ENCODE measurements at places on chromosomes 7 and 10. TPM values are rescaled to one million over a fixed set of nuclear protein-coding genes. Genes with fewer than 3 reads are reported as not detected.

- no peaks in the 10 kb centered on the region for H3K36me3 ChIP-seq
- peaks cover 5% of the 10 kb centered on the region for H3K27me3 ChIP-seq
- H3K4me3 ChIP-seq = no peak overlapping the region
- no peak overlapping the region for H3K27ac ChIP-seq
- DNase-seq = no peak
- peaks cover 16% of the 10 kb centered on the region for H3K4me1 ChIP-seq
Measured at GRCh38 chr10:43978091-43978490, 329.4 kb upstream of the ZNF32 start.

GRCh38 chr7:100632951-100633717 is 8.2 kb downstream of the TFR2 start:
- peak overlapping the region; percentile 87 for H3K27ac ChIP-seq
- peaks cover 7% of the 10 kb centered on the region for H3K36me3 ChIP-seq
- peaks cover 12% of the 10 kb centered on the region for H3K27me3 ChIP-seq
- peaks cover 31% of the 10 kb centered on the region for H3K4me1 ChIP-seq
- DNase-seq = peak; percentile 73
- H3K4me3 ChIP-seq = peak overlapping the region; percentile 87

DNA sequence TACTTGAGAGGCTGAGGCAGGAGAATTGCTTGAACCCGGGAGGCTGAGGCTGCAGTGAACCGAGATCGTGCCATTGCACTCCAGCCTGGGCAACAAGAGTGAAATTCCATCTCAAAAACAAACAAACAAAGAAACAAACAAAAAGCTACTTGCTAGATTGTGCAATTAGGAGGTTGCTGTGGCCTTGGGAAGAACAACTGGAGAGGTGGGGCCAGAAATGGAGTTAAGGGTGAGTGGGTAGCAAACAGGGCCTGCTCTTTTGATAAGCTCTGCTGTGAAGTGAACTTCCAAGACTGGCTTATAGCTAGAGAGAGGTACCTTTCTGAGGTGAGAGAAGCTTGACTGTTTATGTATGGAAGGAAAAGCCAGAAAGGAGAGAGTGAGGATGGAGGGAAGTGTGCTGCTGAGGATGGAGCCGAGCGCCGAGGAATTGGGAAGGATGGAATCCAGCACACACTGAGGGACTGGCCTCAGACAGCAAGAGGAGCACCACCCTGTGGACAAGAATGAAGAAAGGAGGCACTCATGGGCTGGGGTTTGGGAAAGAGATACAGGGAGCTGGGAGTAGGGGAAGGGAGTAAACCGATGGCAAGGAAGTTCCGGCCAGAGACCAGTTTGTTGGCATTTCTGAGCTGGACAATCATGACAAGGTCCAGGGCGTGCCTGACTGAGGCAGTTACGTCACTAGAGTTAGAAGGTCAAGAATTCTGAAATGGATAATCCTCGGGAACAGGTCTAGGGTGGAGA is 7.0 kb upstream of the RPEL1 start:
- no peaks in the 10 kb centered on the region for H3K36me3 ChIP-seq
- peaks cover 13% of the 10 kb centered on the region for H3K4me1 ChIP-seq
- no peak overlapping the region for H3K27ac ChIP-seq

GRCh38 chr10:132229096-132229495 is 42.3 kb downstream of the DPYSL4 start:
- H3K36me3 ChIP-seq = no peaks in the 10 kb centered on the region
- no peak for DNase-seq
- peaks cover 32% of the 10 kb centered on the region for H3K4me1 ChIP-seq

DNA sequence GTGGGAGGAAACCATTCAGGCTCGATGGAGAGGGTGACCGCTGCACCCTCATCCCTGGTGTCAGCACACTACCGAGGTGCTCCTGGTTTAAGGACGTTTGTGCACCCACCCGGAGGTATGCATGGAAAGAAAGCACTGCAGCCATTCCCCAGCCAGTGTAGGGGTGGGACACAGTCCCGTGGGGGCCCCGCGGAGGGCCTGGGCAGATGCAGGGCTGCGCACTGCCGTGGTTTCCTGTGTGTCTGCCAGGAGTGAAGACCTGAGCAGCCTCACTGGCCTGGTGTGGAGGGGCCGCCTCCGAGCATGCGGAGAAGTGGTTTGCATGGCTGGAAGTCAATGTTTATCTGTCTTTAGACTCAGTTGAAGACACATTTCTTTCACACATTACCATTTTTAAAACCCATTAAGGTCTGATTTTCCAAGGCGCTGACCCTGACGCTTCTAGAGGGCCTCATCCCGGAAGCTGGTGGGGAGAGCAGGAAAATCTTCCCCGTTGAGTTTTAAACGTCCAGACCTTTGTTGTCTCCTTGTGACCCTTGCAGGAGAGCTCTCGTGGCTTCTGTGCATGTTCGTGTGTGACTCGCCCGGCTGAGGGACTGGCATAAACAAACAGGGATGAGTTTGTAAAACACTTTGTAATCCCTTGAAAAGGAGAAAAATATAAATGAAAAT is 188.1 kb downstream of the MGMT start:
- H3K4me3 ChIP-seq = no peak overlapping the region
- H3K27me3 ChIP-seq = no peaks in the 10 kb centered on the region
- no peaks in the 10 kb centered on the region for H3K4me1 ChIP-seq
- H3K27ac ChIP-seq = no peak overlapping the region

DNA sequence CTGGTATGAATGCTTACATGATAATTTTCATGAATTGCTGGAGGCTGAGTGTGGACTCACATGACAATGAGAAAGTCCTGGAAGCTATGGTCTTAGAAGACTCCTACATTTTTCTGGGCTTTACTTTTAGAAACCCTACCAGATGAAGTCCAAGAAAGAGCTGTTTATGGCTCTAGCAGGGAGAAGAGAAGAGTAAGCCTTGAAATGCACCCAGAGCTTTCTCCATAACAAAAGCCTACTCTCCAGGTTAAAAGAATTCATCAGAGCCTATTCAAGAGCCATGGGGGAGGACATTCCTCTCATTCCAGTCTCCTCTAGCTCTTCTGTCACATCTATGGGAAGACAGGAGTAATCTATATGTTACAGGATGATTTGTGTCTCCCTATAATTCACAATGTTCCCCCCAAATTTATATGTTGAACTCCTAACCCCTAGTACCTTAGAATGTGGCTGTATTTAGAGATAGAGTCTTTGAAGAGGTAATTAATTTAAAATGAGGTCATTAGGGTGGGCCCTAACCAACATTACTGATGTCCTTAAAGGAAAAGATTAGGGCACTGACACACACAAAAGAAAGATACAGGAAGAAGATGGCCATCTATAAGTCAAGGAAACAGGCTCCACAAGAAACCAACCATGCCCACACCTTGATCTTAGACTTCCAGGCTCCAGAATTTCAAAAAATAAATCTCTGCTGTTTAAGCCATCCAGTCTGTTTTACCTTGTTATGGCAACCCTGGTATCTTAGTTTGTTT is 193.8 kb upstream of the PTER start:
- no peak for DNase-seq
- H3K4me1 ChIP-seq = no peaks in the 10 kb centered on the region
- H3K36me3 ChIP-seq = no peaks in the 10 kb centered on the region
- H3K27me3 ChIP-seq = no peaks in the 10 kb centered on the region
- no peak overlapping the region for H3K27ac ChIP-seq
- H3K4me3 ChIP-seq = no peak overlapping the region

DNA sequence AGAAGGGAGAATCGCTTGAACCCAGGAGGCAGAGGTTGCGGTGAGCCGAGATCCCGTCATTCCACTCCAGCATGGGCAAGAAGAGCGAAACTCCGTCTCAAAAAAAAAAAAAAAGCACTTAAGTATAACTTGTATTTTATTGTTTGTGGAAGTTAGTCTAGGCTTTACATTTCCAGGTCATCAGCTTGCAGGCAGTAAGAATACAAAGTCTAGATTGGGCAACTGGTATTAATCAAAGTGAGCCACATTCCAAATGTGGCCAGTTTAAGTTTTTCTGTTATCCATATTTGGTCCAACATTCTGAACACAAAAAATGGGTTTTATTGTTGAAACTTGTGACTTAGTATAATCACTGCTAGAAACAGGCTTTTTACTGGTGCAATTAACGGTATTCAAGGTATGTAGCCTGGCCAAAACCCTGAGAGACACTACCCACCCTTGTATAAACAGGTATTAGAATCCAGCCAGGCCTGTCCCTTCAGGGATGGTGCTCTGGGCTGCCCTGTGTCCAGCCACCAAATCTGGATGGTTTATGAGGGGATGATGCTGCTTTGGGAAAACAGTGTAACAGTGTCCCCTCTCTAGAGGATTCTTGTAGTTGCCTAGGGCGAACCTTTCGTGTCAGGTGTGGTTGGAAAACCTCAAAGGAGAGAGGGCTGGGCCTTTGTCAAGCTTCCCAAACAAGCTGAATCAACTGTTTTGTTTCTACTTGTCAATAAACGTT is 122.1 kb upstream of the EFCAB10 start:
- H3K4me3 ChIP-seq = no peak overlapping the region
- no peaks in the 10 kb centered on the region for H3K27me3 ChIP-seq
- H3K36me3 ChIP-seq = no peaks in the 10 kb centered on the region
- H3K27ac ChIP-seq = no peak overlapping the region
- H3K4me1 ChIP-seq = peaks cover 5% of the 10 kb centered on the region

GRCh38 chr10:100598166-100598565 is 62.4 kb downstream of the HIF1AN start:
- H3K27me3 ChIP-seq = peaks cover 41% of the 10 kb centered on the region
- no peak for DNase-seq
- H3K27ac ChIP-seq = no peak overlapping the region
- H3K4me1 ChIP-seq = no peaks in the 10 kb centered on the region
- H3K36me3 ChIP-seq = no peaks in the 10 kb centered on the region

Gene PDK4
- total RNA-seq = 0.39 TPM

DNA sequence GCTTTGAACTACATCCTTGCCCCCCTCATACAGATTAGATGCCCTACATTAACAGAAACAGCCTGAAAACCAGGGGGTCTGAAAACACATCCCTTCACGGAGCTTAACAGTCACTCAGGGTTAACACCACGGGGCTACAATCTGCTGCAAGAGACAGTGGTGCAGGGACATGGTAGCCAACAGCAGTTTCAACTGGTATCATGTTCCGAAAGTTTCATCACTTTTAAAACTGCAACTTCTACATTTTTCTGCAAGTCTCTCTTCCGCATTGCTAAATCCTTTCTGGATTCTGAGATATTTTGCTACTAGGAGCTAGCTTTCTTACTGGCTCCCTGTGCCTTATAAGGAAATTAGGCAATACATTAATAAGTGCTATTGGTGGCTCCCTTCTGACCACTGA is 92.6 kb downstream of the JAZF1 start:
- no peak for DNase-seq
- no peaks in the 10 kb centered on the region for H3K27me3 ChIP-seq
- H3K36me3 ChIP-seq = no peaks in the 10 kb centered on the region
- H3K27ac ChIP-seq = no peak overlapping the region

Gene VSTM2A
- total RNA-seq = not detected

Gene GIMAP6
- total RNA-seq = 124 TPM

DNA sequence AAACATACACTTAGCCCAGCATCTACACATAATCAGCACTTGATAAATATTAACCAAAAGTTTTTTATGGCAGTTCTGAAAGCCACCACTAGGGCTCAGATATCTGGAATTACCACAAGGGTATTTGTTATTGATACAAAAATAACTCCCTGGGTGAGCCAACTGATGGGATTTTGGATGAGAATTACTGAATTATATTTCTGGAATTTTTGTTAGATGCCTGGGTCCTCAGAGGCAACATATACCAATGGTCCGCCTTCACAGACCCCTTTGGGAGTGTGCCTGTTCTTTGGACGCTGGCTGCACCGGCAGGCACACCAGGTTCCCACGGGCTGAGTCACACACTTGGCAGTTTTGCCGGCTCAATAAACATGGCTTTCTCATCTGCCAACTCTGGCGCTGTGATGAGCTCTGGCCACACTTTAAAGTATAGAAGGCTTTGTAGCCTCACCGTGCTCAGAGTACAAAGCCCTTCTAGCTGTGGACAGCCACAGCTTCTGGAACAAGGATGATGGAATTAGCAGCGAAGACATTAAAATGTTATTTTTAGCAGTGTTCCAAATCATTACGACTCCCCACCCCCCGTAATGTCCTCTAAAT is 24.5 kb upstream of the EEPD1 start:
- peaks cover 6% of the 10 kb centered on the region for H3K27me3 ChIP-seq
- no peak overlapping the region for H3K27ac ChIP-seq
- H3K4me3 ChIP-seq = no peak overlapping the region
- H3K36me3 ChIP-seq = no peaks in the 10 kb centered on the region
- no peaks in the 10 kb centered on the region for H3K4me1 ChIP-seq
- no peak for DNase-seq

Gene PCGF6
- 13.6 TPM for total RNA-seq

GRCh38 chr10:49569031-49569631 is 30.2 kb upstream of the ERCC6 start:
- peaks cover 17% of the 10 kb centered on the region for H3K27me3 ChIP-seq
- H3K4me1 ChIP-seq = peaks cover 8% of the 10 kb centered on the region
- no peak overlapping the region for H3K4me3 ChIP-seq
- H3K27ac ChIP-seq = no peak overlapping the region
- no peaks in the 10 kb centered on the region for H3K36me3 ChIP-seq

GRCh38 chr7:123622660-123623386 is 21.2 kb downstream of the ASB15 start:
- no peak for DNase-seq
- H3K27ac ChIP-seq = no peak overlapping the region
- no peaks in the 10 kb centered on the region for H3K36me3 ChIP-seq
- no peaks in the 10 kb centered on the region for H3K27me3 ChIP-seq

GRCh38 chr10:29734962-29735627 is 100.3 kb upstream of the SVIL start:
- DNase-seq = peak; percentile 77
- peaks cover 3% of the 10 kb centered on the region for H3K36me3 ChIP-seq
- peaks cover 35% of the 10 kb centered on the region for H3K27me3 ChIP-seq
- H3K4me3 ChIP-seq = peak overlapping the region; percentile 83

Gene HABP2
- total RNA-seq = not detected

GRCh38 chr10:59880971-59881510 is 25.3 kb downstream of the CCDC6 start:
- no peaks in the 10 kb centered on the region for H3K27me3 ChIP-seq
- peaks cover 17% of the 10 kb centered on the region for H3K36me3 ChIP-seq
- peak overlapping the region; percentile 70 for H3K27ac ChIP-seq
- peak; percentile 40 for DNase-seq

GRCh38 chr7:118151671-118152070 is 32.3 kb upstream of the LSM8 start:
- H3K4me1 ChIP-seq = no peaks in the 10 kb centered on the region
- no peak overlapping the region for H3K4me3 ChIP-seq
- peaks cover 22% of the 10 kb centered on the region for H3K27me3 ChIP-seq
- no peak for DNase-seq
- H3K36me3 ChIP-seq = no peaks in the 10 kb centered on the region

Data from activated naive CD8-positive, alpha-beta T cell treated with anti-CD3 and anti-CD28 coated beads, Interleukin-2, amount 10 ng/mL, durations not matched to agents 7 days and 5 days (primary cell).